Right cardiac atrium (tissue), 5 donors: ENCODE measurements at places on chromosomes 2 and 18. TPM values are rescaled to one million over a fixed set of nuclear protein-coding genes. Genes with fewer than 3 reads are reported as not detected.

- no peak for DNase-seq
Observed at GRCh38 chr2:216070195-216070594, 11.4 kb downstream of the PECR start.

DNA sequence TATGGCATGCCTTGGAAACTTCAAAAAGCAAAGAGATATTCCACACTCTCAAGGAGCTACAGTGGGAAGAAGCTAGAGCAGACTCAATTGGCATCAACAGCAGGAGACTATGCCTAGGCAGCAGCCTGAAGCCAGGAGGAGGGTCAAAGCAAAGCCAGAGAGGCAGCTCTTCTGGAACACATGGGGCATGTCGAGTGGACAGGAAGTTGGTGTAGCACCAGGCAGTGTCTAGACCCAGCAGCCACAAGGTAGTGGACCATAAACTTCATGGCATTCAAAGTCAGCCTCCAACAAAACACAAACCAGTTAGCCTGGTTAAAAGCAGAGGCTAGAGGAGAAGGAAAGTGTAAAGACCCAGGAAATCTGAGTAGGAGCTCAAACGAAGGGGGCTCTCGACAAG is 311.2 kb upstream of the PKDCC start:
- DNase-seq = no peak

- peak; percentile 54 for DNase-seq
Observed at GRCh38 chr2:28666496-28667184, 85.0 kb upstream of the PPP1CB start.

- DNase-seq = no peak
Observed at GRCh38 chr2:221929259-221929658, 357.2 kb upstream of the EPHA4 start.

DNA sequence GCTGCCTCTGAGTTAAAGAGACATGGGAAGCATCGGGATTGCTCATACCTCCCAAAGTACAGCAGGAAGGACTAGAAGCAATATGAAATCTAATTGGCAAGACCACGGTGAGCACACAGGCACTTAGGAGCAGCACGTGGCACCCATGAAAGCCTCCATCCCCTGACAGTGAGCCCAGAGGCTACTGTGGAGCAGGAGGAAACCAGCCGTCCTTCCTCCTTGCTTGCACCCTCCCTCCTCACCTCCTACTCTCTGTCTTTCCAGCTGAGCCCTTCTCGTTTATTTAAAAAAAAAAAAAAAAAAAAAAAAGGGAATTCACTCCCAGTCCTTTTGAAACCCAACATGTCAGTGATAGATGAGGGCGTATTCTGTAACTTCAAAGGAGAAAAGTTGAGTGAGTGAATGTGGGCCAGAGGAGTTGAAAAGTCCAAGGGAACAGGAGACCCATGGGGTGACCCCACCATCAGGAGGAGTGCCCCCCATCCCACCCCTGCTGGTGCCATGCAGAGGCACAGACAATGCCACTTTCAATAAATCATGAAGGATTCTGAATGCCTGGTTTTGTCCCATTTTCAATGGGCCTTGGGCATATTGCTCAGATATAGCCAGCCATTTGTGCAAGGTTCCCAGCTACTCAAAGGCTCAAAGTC is 96.6 kb upstream of the ALPP start:
- DNase-seq = no peak

DNA sequence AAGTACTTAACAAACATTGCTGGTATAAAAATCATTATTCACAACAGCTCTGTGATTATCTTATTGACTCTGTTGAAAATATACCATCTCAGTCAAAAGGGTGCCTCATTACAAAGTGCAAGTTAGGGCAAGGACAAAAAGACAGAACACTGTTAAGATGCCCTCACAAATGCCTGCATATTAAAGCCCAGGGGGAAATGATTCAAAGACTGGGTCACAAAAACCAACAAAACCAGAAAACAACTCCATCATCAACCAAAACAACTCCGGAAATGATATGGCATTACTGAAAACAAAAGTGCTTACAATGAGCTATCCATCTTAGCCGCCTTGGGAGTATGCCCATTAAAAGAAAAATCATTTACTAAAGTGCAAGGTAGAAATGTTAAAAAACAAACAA is 9.9 kb downstream of the PLA2R1 start:
- no peak for DNase-seq

DNA sequence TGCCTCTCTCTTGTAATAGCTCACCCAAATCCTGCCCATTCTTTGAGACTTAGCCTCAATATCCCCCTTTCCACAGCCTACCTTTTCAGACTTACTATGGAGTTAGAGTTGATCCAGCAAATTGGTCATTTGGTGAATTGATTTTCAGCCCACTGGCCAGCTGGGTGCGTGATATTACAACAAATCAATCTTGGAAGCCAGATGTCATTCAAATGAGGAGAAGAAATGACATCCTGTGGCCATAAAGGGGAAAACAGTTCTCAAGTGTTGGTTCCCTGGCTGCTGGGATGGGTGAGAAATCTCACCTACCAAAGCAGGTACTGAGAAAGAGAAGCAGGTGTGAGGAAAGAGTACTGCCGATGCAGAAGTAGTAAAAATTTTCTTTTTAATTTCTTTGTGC is 36.7 kb upstream of the FOXI3 start:
- DNase-seq = no peak

DNA sequence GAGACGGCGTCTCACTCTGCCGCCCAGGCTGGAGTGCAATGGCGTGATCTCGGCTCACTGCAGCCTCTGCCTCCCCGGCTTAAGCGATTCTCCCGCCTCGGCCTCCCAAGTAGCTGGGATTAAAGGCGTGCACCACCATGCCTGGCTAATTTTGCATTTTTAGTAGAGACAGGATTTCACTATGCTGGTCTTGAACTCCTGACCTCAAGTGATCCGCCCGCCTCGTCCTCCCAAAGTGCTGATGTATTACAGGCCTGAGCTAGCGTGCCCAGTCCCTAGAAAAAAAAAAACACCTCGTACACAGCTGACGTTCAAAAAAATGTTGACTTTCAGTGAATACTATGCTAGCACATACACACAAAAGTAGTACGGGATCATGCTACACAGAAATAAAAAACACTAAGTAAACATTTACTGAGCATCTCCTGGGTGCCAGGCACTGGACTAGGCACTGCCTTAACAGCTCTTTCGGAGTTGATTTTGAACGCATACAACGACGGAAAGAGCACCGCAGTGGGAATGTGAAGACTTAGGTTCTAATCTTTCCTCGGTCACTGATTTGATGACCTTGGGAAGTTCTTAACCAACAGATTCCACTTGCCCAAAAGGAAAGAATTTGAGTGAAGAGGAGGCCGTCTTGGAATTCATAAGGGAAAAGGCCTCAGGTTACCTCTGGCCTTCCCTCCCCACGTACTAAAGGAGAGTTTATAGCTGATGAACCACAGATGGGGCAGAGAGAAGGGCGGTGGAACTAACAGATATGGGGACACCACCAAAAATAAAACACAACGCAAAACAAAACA is 1.1 kb downstream of the DNAJC27 start:
- no peak for DNase-seq

Gene ASAP2
- 9.2 TPM for polyA plus RNA-seq

Gene STARD7
- polyA plus RNA-seq = 61.9 TPM

Gene MEP1B
- not detected for polyA plus RNA-seq

Gene KLHL29
- 1.7 TPM for polyA plus RNA-seq

Gene CTAGE1
- 0.07 TPM for polyA plus RNA-seq

Gene UGT1A4
- 0.07 TPM for polyA plus RNA-seq

Gene ZBTB7C
- 0.88 TPM for polyA plus RNA-seq

Gene GAD1
- 0.02 TPM for polyA plus RNA-seq

Gene CNOT9
- polyA plus RNA-seq = 14.5 TPM
